Activated CD4-positive, alpha-beta T cell treated with anti-CD3 and anti-CD28 coated beads, Interleukin-2, amount 10 ng/mL, durations not matched to agents 24 days and 14 days (primary cell): ENCODE measurements at places on chromosomes 12 and 14.

- no peak for DNase-seq
These were observed 45.9 kb downstream of the TSPAN9 start for GRCh38 chr12:3122841-3123678.

DNA sequence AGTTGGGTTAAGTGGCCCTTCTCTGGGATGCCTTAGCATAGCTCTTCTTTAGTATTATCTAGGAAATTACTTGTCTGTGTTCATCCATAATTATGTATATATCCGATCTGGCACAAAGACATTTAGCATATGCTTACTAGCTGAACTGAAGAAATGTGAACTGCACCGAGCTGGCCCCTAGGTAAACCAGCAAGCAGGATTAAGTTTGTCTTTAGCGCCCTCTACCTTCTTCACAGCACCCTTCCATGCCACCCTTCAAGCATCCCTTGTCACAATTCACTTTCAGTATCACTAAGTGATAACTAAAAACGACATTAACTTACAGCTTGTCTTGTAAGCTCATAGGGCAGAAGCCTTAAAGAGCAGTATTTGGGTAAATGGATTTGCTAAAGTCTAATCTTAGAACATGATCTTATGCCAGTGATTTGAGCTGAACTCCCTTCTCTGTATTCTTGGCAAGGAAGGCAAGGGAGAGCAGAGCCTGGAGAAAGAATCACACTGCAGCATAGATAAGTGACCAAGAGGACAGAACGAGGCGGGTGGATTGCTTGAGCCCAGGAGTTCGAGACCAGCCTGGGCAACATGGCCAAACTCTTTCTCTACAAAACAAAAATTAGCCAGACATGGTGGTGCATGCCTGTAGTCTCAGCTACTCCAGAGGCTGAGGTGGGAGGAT lies 2.6 kb upstream of the HAL start:
- peak; percentile 86 for DNase-seq

GRCh38 chr12:131943389-131943788 lies 6.4 kb upstream of the EP400 start:
- no peak for DNase-seq

DNA sequence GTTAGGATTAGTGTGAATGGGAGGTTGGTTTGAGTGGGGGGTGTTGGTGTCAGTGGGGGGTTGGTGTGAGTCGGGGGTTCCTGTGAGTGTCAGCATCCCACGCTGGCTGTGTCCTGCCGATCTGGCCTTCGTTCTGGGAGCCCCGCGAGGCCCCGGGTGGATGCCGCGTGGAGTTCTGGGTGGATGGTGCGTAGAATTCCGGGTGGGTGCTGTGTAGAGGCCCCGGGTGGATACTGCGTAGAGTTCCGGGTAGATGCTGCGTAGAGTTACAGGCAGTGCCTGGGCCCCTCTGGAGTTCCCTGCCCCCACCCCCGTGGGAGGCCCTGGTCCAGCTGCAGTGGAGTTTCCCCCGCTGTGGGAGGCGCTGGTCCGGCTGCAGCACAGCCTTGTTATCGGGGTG lies 8.7 kb downstream of the NOC4L start:
- DNase-seq: no peak

- DNase-seq: no peak
These were observed 3.8 kb upstream of the SCARB1 start for GRCh38 chr12:124867401-124867930.

- DNase-seq: no peak
These were observed 8.6 kb downstream of the KRT2 start for GRCh38 chr12:52643233-52644077.

GRCh38 chr14:77338302-77338701 lies 17.5 kb downstream of the GSTZ1 start:
- DNase-seq: no peak

GRCh38 chr14:22314183-22314820 lies 274.7 kb downstream of the DAD1 start:
- DNase-seq: peak; percentile 60

DNA sequence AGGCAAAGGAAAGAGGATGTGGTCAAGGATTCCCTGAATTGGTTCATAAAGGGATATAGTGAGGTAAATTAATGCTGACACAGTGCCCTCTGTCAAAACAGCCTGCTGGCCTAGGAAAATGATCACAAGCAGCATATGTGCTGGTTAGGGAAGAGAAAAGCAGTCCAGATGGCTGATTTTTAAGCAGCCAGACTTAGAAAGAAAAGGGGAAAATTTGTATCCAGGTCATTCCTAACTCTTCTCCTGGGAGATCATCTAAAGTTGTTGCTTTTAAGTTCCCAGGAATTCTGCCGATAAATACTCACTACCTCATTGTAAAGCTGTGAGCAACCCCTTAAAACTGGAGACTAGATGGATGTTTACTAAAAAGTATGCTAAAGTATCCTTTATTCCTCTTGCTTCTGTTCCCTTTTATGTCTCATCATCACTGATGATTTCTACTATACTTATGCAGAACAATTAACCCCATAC lies 46.4 kb upstream of the CNOT2 start:
- no peak for DNase-seq

DNA sequence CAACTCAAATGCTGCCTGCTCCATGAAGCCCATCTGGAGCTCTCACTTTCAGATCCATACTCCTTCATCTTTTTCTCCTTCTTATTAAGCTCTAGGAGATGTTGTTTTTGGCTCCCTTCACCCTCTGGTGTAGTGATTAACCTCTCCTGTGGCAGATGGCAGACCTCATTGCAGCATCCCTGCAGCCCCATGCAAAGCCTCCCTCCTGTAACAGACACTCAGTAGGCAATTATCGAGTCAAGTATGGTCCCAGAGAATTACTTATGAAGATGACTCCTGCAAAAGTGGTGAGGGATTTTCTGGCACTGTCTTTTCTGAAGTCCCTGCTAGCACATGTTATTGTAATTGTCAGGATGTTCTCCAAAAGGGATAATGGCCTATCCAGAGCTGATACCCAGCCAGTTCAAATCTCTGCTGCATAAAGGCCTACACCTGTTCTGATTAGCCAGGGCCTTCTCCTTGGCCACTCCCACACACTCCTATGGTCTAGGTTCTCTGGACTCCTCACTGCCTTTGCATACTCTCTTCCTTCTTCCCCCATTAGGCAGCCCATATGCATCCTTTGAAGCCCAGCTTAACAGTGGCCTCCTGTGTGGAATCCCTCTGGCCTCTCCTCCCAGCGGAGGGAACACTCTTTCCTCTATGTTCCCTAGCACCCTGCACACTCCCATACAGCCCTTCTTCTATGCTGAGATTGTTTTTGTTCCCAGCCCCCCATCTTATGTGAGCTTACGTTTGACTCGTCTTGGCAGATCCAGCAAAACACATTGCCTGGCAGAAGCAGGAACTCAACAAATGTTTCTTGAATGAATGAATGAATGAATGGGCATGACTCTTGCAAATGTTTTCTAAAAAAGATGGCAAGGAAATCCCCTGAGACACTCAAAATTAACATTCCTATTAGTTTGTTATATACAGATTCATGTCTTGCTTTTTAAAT lies 43.9 kb upstream of the MDM1 start:
- no peak for DNase-seq

DNA sequence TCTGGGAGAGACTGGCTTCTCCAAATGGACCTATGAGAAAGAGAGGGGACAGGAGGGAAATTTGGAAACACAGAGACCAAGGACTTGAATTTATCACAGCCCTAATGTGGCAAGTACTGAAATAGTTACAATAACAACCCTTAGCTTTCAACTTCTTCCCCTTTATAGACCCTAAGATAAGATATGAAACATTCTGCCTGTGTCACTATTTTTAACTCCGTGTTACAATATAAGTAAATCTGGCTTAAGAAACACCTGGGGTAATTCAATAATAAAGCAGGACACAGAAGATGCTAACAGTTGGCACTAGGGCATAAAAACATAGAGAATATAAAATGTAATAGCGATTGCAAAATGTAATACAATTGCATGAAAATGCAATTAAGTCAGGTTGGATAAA lies 216.4 kb downstream of the NOVA1 start:
- no peak for DNase-seq

- DNase-seq: no peak
These were observed 78.9 kb upstream of the DICER1 start for GRCh38 chr14:95236221-95236620.

- no peak for DNase-seq
These were observed 47.9 kb downstream of the FBXW8 start for GRCh38 chr12:116958402-116959197.
